CD4-positive, alpha-beta memory T cell (primary cell): ENCODE measurements at places on chromosomes 13 and 19. TPM values are rescaled to one million over a fixed set of nuclear protein-coding genes. Genes with fewer than 3 reads are reported as not detected.

- H3K27me3 ChIP-seq = peaks cover 16% of the 10 kb centered on the region
- H3K27ac ChIP-seq = no peak overlapping the region
- peaks cover 16% of the 10 kb centered on the region for H3K4me1 ChIP-seq
- DNase-seq = no peak
- no peak overlapping the region for H3K4me3 ChIP-seq
These were observed 4.8 kb downstream of the SHISA2 start for GRCh38 chr13:26047040-26047439.

DNA sequence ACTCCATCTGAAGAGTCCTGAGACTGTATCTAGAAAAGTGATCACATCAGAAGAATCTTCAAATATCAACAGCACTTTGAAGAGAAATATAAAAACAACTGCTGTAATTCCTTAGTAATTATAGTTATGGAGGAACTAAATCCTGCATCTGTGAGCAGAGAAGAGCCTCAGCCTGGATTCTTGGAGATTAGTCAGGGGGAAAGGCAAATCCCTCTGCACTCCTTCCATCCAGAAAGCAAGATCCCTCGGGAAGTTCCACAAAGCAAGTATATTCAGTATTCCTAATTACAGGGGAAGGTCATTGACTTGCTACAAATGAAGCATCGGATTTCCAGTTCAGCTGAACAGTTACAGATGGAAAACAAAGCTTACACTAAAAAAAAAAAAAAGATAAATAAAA lies 256.6 kb upstream of the IPO5 start:
- H3K27me3 ChIP-seq = no peaks in the 10 kb centered on the region
- no peak for DNase-seq
- no peak overlapping the region for H3K27ac ChIP-seq
- no peaks in the 10 kb centered on the region for H3K36me3 ChIP-seq
- no peak overlapping the region for H3K4me3 ChIP-seq

GRCh38 chr19:2305452-2306280 lies 2.3 kb downstream of the LINGO3 start:
- no peak overlapping the region for H3K27ac ChIP-seq
- DNase-seq = no peak
- H3K4me3 ChIP-seq = no peak overlapping the region
- peaks cover 27% of the 10 kb centered on the region for H3K27me3 ChIP-seq

DNA sequence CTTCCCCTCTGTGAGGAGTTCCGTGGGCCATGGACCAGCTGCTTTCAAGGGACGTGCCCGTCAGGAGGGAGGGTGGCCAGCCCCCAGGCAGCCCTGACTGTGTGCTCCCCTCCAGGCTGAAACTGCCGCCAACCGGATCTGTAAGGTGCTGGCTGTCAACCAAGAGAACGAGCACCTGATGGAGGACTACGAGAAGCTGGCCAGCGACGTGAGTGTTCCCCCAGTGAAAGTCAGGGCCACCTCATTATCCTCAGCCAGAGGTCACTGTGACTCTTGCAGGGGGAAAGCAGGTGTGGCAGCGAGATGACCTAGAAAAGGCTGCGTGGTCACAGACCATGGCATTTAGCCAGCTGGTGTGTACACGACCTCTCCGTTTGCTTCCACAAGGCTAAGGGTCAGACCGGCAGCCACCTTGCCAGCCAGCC lies 29.9 kb downstream of the CAPN12 start:
- peaks cover 56% of the 10 kb centered on the region for H3K36me3 ChIP-seq
- H3K4me1 ChIP-seq = no peaks in the 10 kb centered on the region
- DNase-seq = no peak

GRCh38 chr19:35755550-35756376 lies 1.1 kb downstream of the HSPB6 start:
- H3K27ac ChIP-seq = no peak overlapping the region
- peak; percentile 68 for DNase-seq
- peaks cover 23% of the 10 kb centered on the region for H3K36me3 ChIP-seq
- no peak overlapping the region for H3K4me3 ChIP-seq

- no peak for DNase-seq
- H3K27me3 ChIP-seq = no peaks in the 10 kb centered on the region
- H3K36me3 ChIP-seq = no peaks in the 10 kb centered on the region
- peaks cover 16% of the 10 kb centered on the region for H3K4me1 ChIP-seq
These were observed 19.3 kb downstream of the PPP1R37 start for GRCh38 chr19:45112111-45112827.

- H3K4me1 ChIP-seq = peaks cover 22% of the 10 kb centered on the region
- no peak for DNase-seq
- no peaks in the 10 kb centered on the region for H3K27me3 ChIP-seq
- H3K27ac ChIP-seq = peak overlapping the region; percentile 48
These were observed 714 bp downstream of the NDFIP2 start for GRCh38 chr13:79481685-79482052.

- peaks cover 26% of the 10 kb centered on the region for H3K27me3 ChIP-seq
- peaks cover 49% of the 10 kb centered on the region for H3K4me1 ChIP-seq
These were observed 24.9 kb downstream of the SLC8A2 start for GRCh38 chr19:47446534-47447469.

GRCh38 chr19:47274891-47275761 lies 441 bp downstream of the INAFM1 start:
- H3K36me3 ChIP-seq = peaks cover 8% of the 10 kb centered on the region
- no peak for DNase-seq
- H3K27ac ChIP-seq = peak overlapping the region; percentile 39
- peaks cover 19% of the 10 kb centered on the region for H3K4me1 ChIP-seq

DNA sequence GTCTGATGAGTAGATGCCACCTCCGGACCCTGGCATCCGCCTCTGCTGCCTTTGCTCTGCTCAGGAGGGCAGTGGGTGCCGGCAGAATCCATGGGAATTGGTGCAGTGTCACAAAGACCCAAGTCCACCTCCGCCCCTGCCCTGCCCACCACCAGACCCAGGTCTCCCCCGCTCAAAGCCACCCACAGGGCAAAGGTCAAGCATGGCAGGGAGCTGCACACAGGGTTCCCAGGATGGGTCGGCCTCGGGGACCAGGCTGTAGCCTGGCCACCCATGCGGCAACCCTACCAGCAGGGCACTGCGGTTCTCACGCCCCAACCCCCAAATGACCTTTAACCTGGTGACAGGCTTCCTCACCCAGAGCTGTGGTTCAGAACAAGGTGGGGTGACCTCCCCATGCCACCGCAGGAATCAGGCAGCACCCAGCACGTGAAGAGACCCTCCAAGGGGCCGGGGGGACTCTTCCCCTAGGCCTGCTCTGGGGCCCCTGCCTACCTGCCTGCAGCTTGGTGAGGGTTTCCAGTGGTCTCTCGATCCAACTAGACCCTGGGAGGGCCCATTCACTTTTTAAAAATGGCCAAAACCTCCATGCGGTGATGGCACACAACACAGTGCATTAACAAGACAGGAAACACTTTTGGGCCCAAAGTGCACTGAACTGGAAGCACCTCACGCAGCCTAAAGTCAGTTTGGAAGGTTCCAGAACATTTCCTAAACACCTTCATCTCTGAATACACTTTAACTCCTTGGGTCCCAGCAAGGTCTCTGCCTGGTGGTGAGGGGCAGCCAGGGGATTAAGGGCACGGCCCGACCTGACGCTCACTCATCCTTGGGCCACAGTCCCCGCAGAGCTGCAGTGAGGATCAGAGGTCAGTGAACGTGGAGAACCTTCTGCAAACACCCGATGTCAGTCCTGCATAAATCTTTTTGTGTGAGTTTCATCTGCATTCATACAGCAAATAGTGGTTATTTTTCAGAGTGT lies 11.0 kb downstream of the GAS6 start:
- no peak overlapping the region for H3K27ac ChIP-seq
- H3K4me1 ChIP-seq = peaks cover 14% of the 10 kb centered on the region
- DNase-seq = no peak
- no peaks in the 10 kb centered on the region for H3K27me3 ChIP-seq
- no peak overlapping the region for H3K4me3 ChIP-seq

DNA sequence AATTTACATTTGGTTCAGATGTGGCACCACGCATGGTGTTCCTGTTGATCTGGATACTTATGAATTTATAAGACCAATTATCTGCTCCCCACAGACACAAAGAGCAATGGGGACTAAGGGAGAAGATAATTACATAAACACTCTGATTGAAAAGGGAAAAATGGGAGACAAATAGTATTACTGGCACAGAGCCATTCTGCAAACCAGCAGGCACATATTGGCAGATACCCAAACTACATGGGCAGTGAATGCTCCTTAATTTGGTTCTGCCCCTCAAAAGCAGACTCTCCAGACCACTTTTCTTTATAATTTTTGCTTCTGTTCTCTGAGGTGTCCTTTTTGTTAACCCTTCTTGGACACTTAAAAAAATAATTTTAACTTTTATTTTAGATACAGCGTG lies 1674.2 kb downstream of the PCDH9 start:
- no peaks in the 10 kb centered on the region for H3K36me3 ChIP-seq
- H3K4me3 ChIP-seq = no peak overlapping the region
- no peaks in the 10 kb centered on the region for H3K27me3 ChIP-seq
- no peak overlapping the region for H3K27ac ChIP-seq
- H3K4me1 ChIP-seq = no peaks in the 10 kb centered on the region
- no peak for DNase-seq

Gene PLEKHJ1
- 64.9 TPM for total RNA-seq

Gene ZNF460
- total RNA-seq = 60.2 TPM

Gene CEACAM20
- total RNA-seq = not detected

Gene ZNF558
- 44.6 TPM for total RNA-seq

Gene TLE2
- 23.1 TPM for total RNA-seq

Gene RNF17
- not detected for total RNA-seq

Gene HIPK4
- total RNA-seq = not detected
